ENCODE measurements at places on chromosomes 7 and 10. TPM values are rescaled to one million over a fixed set of nuclear protein-coding genes. Genes with fewer than 3 reads are reported as not detected.

The CXCL12 gene
- total RNA-seq, result 103 TPM

DNA sequence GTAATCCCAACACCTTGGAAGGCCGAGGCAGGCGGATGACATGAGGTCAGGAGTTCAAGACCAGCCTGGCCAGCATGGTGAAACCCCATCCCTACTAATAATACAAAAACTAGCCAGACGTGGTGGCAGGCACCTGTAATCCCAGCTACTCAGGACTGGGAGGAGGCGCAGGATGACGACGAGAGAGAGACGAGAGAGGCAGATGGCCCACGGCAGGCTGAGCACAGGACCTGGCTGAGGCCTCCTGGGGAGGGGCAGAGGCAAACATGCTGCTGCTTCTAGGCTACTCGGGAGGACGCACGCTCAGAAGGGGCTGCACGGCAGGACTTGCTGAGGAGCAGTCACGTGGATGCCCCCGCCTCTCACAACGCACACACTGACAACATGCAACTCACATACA lies 22.4 kb downstream of the DIP2C start:
- H3K4me3 ChIP-seq, result no peak overlapping the region
- peaks cover 14% of the 10 kb centered on the region for H3K36me3 ChIP-seq
- H3K4me1 ChIP-seq, result peaks cover 42% of the 10 kb centered on the region

GRCh38 chr7:82223580-82223979 lies 220.0 kb downstream of the CACNA2D1 start:
- H3K27ac ChIP-seq, result no peak overlapping the region
- no peak for DNase-seq
- H3K27me3 ChIP-seq, result no peaks in the 10 kb centered on the region
- no peaks in the 10 kb centered on the region for H3K36me3 ChIP-seq

DNA sequence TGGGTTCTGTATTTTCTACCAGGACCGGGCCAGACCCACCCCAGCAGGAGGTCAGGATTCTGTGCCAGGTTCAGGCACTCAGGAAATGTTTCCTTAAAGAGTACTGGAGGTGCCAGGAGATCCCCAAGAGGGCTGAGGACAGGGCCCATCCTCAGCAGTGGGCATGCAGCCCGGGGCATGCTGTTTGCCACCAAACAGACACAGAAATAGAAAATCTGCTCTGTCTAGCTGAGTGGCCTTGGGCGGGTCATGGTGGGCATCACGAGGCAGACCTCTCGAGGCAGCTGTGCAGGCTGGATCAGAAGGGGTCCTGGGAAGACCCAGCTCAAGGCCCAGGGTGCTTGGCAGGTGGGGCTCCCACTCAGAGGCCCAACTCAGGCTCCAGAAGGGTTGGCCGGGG lies 105.0 kb downstream of the FAM53B start:
- H3K27ac ChIP-seq, result no peak overlapping the region
- H3K36me3 ChIP-seq, result peaks cover 40% of the 10 kb centered on the region
- H3K4me1 ChIP-seq, result peaks cover 59% of the 10 kb centered on the region
- H3K4me3 ChIP-seq, result no peak overlapping the region
- DNase-seq, result no peak
- no peaks in the 10 kb centered on the region for H3K27me3 ChIP-seq

DNA sequence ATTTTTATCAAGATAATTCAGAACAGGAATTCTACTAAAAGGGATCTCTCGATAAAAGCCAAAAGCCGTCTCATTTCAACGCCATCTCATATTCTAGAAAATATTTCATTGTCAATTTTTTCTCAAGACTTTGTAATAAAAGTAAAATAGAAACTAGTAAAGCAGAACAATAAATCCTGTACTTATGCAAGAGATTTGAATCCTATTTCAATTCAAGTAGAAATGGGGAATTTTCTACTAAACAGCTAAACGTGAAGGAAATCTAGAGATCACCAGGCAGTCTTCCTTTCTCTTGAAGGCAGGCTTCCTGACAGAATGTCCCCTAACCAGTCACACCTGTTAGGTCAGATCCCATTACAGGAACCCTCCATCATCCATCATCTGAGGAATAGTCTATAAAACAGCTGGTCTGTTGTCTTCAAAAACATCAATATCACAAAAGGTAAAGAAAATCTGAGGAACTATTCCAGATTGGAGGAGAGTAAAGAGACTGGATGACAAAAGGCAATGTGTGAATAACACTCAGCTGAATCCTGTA lies 23.7 kb downstream of the USP6NL start:
- H3K27ac ChIP-seq, result no peak overlapping the region
- no peak overlapping the region for H3K4me3 ChIP-seq
- H3K36me3 ChIP-seq, result no peaks in the 10 kb centered on the region

DNA sequence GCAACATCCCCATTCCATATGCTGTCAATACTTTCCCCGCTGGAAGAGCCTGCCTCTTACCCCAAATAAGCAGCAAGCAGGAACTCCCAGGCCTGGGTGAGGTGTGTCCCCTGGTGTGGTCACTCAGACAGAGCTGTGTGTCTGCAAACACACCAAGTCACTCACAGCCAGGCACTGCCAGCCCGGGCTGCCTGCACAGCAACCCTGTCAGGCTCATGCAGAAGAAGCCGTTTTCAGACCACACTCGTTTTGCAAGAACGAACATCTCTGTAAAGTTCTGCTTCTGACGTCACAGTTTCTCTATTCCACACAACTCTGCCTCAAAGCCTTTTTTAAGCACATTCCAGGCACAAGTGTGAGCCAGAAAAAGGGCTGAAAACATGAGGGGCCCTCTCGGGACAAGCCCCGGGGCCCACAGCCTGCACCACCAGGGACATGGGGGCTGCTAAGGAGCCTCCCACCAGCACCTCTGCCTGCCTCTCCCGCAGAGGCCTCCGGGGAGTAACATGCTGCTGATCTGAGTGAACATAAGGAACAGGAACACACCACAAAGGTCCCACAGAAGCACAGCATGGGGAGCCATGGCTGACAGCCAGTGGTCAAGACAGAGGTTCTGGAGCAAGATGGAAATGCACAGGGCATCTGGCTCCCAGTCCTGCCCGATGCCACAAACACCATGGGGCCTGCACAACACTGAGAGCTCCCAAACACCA lies 11.4 kb downstream of the PTPRN2 start:
- no peak overlapping the region for H3K4me3 ChIP-seq
- H3K27ac ChIP-seq, result no peak overlapping the region
- peaks cover 3% of the 10 kb centered on the region for H3K4me1 ChIP-seq
- DNase-seq, result no peak
- H3K27me3 ChIP-seq, result no peaks in the 10 kb centered on the region

DNA sequence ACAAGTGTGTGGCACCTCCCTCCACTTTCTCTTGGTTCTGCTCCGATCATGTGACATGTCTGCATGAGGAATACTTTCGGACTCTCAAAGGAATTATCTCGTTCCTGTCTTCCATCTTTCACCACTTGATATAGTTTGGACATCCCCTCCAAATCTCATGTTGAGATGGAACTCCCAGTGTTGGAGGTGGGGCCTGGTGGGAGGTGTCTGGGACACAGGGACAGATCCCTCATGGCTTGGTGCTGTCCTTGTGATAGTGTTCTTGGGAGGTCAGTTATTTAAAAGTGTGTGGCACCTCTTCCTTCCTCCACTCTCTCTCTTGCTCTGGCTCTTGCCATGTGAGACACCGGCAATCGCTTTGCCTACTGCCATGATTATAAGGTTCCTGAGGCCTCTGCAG lies 166.4 kb downstream of the GFRA1 start:
- no peak overlapping the region for H3K4me3 ChIP-seq
- no peak overlapping the region for H3K27ac ChIP-seq
- no peaks in the 10 kb centered on the region for H3K36me3 ChIP-seq

The PAX4 gene
- not detected for total RNA-seq

DNA sequence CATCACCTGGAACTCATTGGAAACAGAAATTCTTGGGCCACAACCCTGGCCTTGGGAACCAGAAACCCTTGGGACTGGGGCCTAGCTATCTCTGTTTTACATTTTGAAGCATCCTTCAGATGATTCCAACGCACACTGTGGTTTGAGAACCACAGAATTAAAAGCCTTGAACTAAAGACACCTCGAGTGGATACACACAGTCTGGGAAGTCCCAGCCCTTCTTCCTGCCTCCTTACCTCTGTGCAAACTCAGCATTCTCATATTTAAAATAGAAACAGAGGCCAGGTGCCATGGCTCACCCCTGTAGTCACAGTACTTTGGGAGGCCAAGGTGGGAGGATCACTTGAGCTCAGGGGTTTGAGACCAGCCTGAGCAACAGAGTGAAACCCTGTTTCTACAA lies 12.9 kb downstream of the NPFFR1 start:
- H3K36me3 ChIP-seq, result no peaks in the 10 kb centered on the region
- no peak overlapping the region for H3K27ac ChIP-seq
- DNase-seq, result no peak
- H3K4me3 ChIP-seq, result no peak overlapping the region
- H3K4me1 ChIP-seq, result peaks cover 6% of the 10 kb centered on the region

The C10orf105 gene
- total RNA-seq, result 0.99 TPM

- H3K4me3 ChIP-seq, result no peak overlapping the region
- no peaks in the 10 kb centered on the region for H3K27me3 ChIP-seq
- DNase-seq, result peak; percentile 72
- no peak overlapping the region for H3K27ac ChIP-seq
- H3K36me3 ChIP-seq, result no peaks in the 10 kb centered on the region
Observed at GRCh38 chr7:112254156-112254555, 47.7 kb downstream of the ZNF277 start.

- no peak for DNase-seq
- H3K27ac ChIP-seq, result no peak overlapping the region
- H3K27me3 ChIP-seq, result no peaks in the 10 kb centered on the region
- no peaks in the 10 kb centered on the region for H3K4me1 ChIP-seq
- no peak overlapping the region for H3K4me3 ChIP-seq
Observed at GRCh38 chr7:117588352-117588794, 108.5 kb downstream of the CFTR start.

DNA sequence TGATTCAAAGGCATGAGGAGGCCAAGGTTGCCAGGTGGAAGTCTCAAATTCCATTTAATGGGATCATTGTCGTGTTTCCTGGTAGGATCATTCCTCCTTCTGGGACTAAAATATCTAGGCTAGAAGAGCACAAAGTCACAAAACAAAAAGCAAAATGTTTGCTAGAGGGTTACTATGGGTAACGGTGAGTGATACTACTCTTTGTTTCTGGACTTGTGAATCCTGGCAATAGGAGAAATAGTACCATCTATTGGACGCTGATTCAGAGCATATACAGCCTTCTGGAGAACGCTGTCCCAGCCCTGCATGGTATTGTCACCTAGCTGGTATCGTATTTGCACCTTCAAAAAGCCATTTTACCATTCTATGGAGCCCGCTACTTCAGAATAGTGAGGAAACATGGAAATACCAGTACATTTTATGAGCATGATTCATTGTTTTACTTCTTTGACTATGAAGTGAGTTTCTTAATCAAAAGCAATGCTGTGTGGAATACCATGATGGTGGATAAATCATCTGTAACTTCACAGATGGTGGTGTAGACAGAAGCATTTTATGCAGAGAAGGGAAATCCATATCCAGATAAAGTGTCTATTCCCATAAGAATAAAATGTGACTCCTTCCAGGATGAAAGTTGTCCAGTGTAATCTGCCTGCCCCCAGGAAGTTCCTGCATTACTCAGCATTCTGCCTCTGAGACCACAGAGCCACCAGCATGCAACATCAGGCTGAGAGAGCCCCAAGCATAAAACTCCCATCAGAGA lies 361.0 kb downstream of the ETV1 start:
- H3K27me3 ChIP-seq, result no peaks in the 10 kb centered on the region
- no peak overlapping the region for H3K27ac ChIP-seq
- no peaks in the 10 kb centered on the region for H3K36me3 ChIP-seq
- no peak overlapping the region for H3K4me3 ChIP-seq

The SLC26A3 gene
- total RNA-seq, result not detected

DNA sequence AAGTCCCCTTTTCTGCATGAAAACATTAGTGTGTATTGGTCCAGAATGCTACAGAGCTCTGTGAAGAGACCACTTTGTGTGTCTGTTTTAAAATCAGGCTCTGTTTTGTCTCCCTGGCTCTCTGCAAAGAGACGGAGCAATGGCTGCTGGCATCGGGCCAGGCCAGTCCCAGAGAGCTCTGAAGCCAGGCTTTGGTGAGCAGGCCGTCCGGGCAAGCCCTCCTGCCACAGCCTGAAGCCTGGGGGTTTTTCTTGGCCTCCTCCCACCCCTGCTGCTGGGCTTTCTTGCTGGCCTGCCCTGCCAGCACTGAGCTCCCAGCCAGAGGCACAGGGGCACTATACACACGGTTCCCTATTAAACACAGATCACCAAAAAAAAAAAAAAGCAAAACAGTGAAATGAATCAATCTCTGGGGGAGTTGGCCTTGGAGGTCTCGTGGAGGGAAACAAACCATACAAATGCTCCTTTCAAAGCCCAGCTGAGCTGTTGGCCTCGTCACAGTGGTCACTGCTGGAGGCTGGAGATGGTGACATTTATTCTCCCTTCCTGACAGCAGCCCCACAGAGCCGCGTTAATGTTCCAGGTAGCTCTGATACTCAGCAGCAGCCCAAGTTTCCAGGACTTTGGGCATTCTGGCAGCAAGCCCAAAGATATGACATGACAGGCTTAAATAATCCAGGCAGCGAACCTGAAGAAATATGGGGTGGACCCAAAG lies 237.2 kb downstream of the TCF7L2 start:
- H3K4me1 ChIP-seq, result peaks cover 37% of the 10 kb centered on the region
- H3K4me3 ChIP-seq, result no peak overlapping the region
- peak; percentile 59 for DNase-seq
- H3K36me3 ChIP-seq, result no peaks in the 10 kb centered on the region
- peak overlapping the region; percentile 86 for H3K27ac ChIP-seq

DNA sequence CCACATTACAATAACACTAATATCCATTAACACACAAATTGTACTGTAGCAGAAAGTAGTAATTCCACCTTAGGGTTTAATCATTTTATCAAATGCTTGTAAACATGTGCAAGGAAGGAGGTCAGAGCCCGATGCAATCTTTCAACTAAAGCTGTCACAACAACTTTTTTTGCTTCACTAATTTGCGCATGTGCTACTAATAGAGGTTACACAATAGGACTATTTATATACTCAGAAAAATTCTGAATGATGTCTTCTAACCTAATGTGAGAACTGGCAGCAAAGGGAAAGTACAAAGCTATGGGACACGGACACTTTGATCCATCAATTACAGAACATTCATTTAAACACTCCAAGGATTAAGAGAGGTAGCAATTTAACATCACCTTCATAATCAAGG lies 244.4 kb downstream of the CHCHD3 start:
- no peak overlapping the region for H3K4me3 ChIP-seq
- H3K27me3 ChIP-seq, result no peaks in the 10 kb centered on the region
- peaks cover 2% of the 10 kb centered on the region for H3K36me3 ChIP-seq
- H3K27ac ChIP-seq, result no peak overlapping the region
- DNase-seq, result no peak

DNA sequence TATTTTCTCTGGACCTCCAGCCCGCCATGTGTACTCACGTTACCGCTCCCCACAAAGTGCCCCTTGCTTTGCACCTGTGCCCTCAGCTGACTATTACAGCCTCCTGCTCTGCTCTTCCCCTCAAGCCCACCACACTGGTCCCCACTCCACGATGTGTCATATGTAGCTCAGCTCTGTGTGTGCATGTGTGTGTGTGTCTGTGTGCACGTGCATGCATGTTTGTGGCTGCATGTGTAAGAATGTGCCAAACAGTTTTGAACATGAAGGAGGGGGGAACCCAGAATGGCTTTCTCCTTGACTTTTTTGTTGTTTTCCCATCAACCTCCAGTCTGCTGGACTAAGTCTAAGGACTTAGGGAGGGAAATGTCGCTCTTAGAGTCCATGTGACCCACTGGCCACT lies 54.8 kb upstream of the BTRC start:
- H3K27me3 ChIP-seq, result no peaks in the 10 kb centered on the region
- H3K36me3 ChIP-seq, result no peaks in the 10 kb centered on the region
- no peak for DNase-seq
- no peak overlapping the region for H3K4me3 ChIP-seq
- no peak overlapping the region for H3K27ac ChIP-seq

Data from spinal cord (tissue), 10 donors.